T47D (cell line): ENCODE measurements at places on chromosomes 3 and 15.

GRCh38 chr15:91022832-91023129 lies 387 bp upstream of the VPS33B start:
- DNase-seq: no peak

DNA sequence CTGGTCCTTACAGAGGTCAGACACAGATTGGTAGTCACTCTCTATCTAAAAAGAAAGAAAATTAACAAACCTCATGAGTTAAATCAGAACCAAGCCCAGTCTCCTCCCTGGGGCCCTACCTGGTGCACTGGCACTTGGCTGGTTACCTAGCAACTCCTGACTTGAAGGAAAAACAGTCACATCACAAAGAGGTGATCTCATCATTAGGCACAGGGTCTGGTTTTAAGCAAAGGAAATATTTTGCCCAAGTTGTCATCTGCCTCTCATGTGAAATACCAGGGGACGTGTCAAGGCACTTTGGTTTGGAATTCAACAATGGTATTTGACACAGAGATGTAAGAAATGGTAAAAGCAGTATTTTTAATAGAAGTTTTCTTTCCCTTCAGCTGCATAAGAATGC lies 47.7 kb upstream of the FMN1 start:
- DNase-seq: no peak

GRCh38 chr3:27607370-27607769 lies 114.8 kb downstream of the EOMES start:
- DNase-seq: no peak

DNA sequence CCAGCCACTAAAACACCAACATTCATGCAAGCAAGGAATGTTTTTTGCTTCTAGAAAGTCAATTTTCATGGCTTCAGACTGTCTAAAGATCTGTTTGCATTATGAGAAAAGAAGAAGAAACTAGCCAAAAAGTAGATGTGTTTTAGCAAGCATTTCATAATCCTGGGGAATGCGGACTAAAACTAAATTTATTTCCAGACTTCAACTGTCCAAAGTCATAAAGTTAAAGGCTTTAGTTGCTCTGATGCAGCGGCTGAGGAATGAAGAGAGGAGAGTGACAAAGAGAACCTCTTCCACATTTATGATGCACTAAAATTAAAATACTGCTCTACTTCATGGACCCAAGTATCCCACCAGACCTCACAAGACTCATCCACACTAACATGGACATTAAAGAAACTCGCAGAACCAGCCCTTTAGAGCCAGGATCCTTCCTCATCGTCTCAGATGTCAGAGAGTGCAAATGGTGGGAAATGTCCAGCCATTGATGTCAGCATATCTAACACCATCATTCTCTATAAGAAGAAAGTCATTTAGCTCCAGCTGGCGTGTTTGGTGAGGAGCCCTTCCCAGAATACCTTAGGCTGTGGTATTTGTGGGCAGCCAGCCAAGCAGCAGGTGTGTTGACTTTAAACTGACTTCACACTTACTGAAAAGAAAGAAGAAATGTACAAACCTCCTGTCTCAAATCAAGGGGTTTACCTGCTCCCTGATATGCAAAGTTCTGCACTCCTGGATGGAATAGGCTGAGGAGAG lies 17.4 kb downstream of the FYCO1 start:
- peak; percentile 94 for DNase-seq

DNA sequence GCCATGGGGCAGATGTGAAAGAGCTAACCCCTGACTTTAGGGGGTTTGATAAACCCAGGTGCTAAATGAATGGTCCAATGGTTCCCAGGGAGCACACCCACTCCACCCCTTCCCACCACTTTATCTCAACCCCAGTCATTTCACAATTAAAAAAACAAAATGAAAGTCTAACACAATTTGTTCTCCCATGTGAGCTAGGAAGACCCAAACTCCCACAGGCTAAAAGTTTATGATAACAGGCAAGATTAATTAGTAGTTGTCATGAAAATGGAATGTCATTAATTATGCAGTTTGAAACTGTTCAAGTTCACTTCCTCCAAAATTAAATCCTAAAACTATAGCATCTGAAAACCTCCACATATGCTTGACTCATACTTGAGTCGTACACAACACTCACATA lies 63.3 kb upstream of the TPM1 start:
- no peak for DNase-seq

DNA sequence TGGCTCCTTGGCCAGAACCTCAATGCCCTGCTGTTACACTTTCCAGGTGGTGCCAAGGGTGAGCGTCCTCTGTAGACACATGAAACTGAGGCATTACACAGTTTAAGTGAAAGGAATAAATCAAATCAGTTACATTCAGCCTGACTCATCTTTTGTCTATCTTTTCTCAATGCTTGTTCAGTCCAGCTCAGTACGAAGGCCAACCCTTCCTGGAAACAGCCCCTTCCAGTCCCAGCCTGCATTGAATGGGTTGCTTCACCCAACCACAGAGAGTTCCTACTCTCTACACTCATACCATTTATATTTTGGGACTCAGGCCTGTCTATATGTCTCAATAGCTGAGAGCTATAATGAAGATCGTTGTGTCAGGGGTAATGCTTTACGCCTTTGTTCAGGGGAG lies 363.6 kb downstream of the RORA start:
- no peak for DNase-seq

DNA sequence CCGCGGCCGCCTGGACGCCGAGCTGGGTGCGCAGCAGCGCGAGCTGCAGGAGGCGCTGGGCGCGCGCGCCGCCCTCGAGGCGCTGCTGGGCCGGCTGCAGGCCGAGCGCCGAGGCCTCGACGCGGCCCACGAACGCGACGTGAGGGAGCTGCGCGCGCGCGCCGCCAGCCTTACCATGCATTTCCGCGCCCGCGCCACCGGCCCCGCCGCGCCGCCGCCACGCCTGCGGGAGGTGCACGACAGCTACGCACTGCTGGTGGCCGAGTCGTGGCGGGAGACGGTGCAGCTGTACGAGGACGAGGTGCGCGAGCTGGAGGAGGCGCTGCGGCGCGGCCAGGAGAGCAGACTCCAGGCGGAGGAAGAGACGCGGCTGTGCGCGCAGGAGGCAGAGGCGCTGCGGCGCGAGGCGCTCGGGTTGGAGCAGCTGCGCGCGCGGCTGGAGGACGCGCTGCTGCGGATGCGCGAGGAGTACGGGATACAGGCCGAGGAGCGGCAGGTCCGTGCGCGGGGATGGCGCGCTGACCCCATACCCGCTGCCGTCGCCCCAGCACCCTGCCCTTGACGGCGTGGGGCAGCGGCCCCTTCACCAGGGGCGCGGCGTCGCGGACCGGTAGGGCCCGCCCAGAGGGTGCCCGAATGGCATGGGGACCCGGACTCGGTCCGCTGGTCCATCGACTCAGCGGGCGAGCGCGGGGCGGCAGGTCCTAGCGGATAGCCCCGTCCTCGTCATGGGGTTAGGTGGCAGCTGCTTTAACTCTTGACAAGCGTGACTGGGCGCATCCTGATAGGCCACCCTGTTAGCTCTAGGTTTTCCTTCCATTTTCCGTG lies 848 bp downstream of the SYNM start:
- DNase-seq: no peak
